ENCODE measurements at places on chromosomes 3 and 15.
A peak's percentile ranks its signal among the peaks of the same experiment; 100 is the strongest.

GRCh38 chr15:34721802-34722438, 32.9 kb downstream of the GJD2 start:
- peak; percentile 46 for DNase-seq

DNA sequence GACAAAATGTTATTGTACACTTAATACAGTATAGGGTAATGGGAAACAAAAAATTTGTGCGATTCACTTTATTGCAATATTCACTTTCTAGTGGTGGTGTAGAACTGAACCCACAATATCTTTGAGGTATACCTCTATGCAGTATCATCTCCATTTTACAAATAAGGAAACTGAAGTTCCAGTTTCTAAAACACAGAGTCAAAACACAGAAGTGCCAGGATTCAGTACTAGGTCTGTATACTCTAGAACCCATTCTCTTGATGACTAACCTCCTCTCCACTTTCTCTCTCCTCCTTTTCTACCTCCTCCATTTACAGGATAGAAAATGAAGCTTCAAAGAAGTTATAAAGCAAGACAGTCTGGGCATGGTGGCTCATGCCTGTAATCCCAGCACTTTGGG, 62.2 kb downstream of the MB21D2 start:
- DNase-seq = no peak

- DNase-seq = no peak
Measured at GRCh38 chr3:1330107-1330506, 237.3 kb downstream of the CNTN6 start.

DNA sequence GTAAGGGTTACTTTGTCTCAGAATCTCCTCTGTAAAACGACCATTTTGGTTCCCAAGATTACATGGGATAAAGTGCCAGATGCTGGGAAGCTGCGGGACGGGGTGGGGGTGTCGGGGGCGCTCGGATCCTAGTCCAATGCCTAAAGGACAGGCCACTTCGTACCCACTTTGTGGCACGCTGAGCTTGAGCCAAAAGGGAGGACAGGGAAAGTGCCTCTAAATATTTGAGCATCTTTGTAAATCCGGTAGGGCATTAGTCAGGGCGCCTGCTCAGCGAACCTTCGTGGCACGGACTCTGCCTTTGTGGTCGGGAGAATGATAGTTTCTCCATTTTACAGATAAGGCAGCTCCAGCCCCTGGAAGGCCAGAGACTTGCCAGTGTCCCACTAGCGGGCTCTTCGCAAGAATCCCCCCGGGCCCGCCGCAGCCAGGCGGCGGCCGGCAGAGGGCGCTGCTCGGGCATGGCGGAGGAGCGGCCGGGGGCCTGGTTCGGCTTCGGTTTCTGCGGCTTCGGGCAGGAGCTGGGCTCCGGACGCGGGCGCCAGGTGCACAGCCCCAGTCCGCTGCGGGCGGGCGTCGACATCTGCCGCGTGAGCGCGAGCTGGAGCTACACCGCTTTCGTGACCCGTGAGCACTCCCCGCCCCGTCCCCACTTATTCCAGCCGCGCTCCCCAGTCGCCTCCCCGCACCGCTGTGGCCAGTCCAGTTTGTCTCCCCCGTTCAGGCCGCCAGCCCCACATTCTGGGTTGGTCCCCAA, 1.8 kb downstream of the RCCD1 start:
- DNase-seq = peak; percentile 63

- no peak for DNase-seq
Measured at GRCh38 chr3:179455954-179456353, 4.7 kb upstream of the GNB4 start.

DNA sequence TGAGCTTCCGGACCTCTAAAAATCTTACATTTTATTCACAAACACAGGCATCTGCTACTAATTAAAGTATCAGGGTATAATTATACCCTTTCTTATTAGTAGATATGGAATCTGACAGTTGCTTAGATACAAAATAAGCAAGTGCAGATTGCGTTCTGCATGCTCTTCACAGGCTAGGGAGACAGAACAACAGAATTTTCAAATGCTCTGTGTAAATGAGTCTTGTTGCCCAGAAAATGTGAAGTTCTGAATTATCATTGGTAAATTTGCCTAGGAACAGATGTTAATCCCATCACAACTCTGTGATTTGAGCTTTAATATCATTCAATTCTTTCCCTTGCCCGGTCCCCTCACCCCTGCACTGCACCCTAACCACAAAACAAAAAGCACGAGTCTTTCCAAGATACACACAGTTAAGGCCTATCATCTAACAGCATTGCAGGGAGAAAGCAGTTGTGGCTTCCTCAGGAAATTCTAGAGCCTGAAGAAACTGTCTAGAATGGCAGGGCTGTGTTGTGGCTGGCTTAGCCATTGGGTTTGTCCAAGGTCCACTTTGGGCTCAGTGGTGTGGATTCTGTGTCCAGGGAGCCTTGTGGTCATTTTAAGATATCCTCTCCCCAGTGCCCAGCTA, 119.8 kb downstream of the PDCD6IP start:
- peak; percentile 35 for DNase-seq

DNA sequence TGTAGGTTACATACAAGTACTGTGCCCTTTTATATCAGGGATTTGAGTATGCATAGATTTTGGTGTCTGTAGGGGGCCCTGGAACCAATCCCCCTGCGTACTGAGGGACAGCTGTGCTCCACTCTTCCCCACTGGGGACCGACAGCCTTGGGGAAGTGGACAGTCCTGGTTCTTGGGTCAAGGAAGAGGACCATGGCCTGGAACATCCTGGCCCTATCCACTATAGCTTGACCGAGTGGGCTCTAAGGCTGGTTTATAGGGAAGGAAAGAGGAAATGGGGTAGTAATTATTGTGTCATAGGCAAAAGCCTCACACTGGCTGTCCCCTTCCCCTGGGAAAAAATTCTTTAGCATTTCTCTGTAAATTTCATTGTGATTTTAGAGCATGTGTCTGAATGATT, 49.5 kb downstream of the CRTC3 start:
- no peak for DNase-seq

DNA sequence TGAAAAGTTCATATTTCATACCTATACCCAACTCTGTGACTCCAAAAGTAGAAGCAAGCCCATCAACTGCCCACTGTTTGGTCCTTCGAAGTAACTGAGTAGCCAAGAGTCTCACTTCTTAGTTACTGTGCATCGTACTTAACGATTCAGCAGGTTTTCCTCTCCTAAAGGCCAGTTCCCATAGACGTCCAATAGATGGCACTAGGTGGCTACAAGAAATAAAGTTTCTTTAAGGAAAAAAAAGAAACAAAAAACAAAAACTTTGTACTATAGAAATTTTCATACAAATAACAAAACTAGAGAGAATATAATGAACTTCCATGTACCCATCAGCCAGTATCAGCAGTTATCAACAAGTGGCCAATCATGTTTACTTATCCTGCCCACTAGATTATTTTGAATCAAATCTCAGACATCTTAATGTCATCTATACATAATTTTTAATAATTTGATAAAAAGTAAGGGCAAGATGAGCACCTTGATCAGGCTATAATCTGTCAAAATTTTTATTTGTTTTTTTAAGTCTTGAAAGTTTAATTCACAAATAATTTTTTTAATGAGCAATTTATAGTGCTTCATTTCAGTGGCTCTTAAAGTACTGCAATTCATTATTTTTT, 63.8 kb upstream of the ACP3 start:
- peak; percentile 60 for DNase-seq
